NT2/D1 (cell line): ENCODE measurements at places on chromosomes 3 and 15.

- no peak for DNase-seq
Observed at GRCh38 chr15:39367596-39367995, 213.3 kb upstream of the THBS1 start.

GRCh38 chr15:75064846-75065245, 41.5 kb downstream of the PPCDC start:
- no peak for DNase-seq

DNA sequence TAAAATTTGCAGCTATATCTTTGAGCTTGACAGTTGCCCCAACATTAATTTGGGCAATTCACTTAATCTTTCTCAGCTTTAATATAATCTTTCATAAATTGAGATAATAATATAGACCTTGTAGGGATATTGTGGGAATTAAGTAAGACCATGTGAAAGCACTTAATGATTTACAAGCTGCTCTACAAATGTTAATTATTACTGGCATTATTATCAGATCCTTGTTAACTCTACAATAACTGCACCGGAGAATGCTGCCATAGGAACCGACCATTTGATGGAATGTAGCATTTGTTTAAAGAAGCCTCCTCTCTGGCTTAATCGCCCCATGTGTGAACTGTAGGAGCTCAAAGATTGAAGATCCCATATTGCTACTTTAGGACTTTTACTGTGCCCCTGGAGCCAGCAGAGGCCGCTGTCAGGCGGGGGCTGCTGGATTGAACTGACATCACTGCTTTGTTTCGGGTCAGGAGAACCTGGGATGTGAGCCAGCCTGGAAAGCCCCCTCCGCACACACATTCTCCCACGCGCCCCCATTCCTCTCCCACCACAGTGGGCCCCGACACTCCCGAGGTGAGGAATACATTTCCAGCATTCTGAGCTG, 154.2 kb upstream of the TNIK start:
- peak; percentile 16 for DNase-seq

DNA sequence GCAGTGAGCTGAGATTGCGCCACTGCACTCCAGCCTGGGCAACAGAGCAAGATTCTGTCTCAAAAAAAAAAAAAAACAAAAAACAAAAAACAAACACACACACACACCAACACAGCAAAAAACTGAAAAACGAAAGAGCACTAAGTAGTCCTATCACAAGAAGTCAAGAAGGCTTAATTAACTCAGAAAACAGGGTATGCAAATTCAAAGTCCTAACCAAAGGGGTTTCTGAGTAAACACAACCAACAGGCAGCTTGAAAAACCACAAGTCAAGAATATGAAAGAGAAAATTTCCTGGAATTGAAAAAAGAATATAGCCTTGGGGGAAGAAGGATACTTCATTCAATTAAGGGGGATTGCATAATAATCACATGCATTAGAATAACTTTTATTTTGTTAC, 37.7 kb upstream of the PARP14 start:
- DNase-seq: no peak

DNA sequence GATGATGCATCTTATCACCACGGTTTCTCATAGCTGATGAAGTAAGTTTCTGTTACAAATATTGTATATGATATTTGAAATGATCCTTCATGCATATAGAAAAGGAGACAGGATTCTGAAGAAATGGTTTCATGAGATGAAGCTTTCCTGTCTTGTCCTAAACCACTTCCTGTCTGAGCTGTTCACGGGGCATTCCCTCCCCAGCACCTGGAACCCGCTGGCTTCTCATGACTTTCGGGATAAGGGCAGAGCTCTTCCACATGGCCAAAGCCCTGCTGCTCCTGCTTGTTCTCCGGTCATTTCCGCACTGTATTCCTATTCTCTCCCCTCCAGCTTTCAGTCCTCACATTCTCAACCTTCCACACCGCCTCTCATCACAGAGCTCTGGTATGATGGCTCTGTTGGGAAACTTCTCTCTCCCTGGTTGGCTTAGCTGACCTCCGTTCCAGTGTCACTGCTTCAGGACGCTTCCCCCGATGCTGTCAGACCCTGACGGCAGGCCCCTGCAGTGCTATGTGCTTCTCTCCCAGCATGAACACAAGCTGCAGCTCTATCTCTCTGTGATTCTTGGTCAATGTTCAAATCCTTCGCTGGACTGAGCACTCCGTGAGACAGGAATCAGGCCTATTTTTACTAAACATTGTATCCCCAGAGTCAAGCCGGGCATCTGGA, 86.9 kb upstream of the HERC1 start:
- DNase-seq: no peak

- DNase-seq: peak; percentile 25
Observed at GRCh38 chr15:40594429-40594836, 384 bp downstream of the KNL1 start.
